ENCODE measurements at places on chromosomes 2 and 18. TPM values are rescaled to one million over a fixed set of nuclear protein-coding genes. Genes with fewer than 3 reads are reported as not detected.

GRCh38 chr2:164954954-164955701 is at the start of gene SLC38A11:
TSS of gene SLC38A11 (minus strand) at chr2:164955525. CDS start at chr2:164955247, 278 bp downstream.
- no peaks in the 10 kb centered on the region for H3K27me3 ChIP-seq
- peaks cover 13% of the 10 kb centered on the region for H3K4me1 ChIP-seq
- peak within 1 kb of the TSS; percentile 75 for H3K27ac ChIP-seq
- peak within 1 kb of the TSS; percentile 45 for H3K4me3 ChIP-seq

- peaks cover 5% of the 10 kb centered on the region for H3K27me3 ChIP-seq
- DNase-seq: no peak
- no peak within 1 kb of the TSS for H3K27ac ChIP-seq
- H3K4me3 ChIP-seq: no peak within 1 kb of the TSS
- H3K36me3 ChIP-seq: no peaks in the 10 kb centered on the region
These were observed at the start of gene LRRC30 for GRCh38 chr18:7230626-7231349. TSS of gene LRRC30 (plus strand) at chr18:7231089. CDS start at chr18:7231139, 50 bp downstream.

The GPR39 gene
- 16.0 TPM for total RNA-seq

DNA sequence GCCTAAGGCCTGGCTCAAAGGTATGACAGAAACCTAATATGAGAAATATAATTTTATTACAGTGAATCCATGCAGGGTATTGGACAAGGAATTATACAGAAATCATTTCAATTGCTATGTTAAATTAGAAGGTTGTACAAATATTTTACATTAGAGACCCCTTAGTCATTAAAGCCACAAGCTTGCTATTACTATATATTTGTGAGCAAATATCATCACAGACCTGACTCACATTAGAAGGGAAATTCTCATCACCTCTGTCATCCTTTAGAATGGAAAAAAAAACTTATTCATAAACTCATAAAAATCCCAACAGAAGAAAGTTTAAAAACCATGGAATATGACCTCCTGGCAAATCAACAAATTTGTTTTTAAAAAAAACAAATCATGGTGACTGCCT is 277.9 kb downstream of the DCC start:
- no peaks in the 10 kb centered on the region for H3K4me1 ChIP-seq
- no peak for DNase-seq
- H3K27me3 ChIP-seq: no peaks in the 10 kb centered on the region

DNA sequence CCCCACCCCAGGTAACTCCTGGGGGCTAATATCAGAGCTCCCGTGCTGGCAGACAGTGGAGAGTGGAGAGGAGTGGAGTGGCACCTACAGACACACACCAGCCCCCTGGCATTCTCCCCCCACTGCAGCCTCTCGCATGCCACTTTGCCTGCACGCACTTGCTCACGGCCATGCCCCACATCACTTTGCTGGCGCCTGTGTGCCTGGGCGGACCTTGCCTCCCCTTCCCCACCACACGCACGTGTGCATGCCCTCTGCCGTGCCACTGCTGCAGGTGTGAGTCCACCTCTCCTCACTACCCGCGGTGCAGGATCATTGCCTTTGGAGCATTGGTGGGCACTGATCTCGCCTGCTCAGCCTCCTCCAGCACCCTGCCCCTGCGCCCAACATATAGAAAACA is 72.6 kb upstream of the DOK6 start:
- no peak for DNase-seq
- H3K4me3 ChIP-seq: no peak overlapping the region
- H3K27ac ChIP-seq: no peak overlapping the region
- H3K4me1 ChIP-seq: no peaks in the 10 kb centered on the region
- H3K27me3 ChIP-seq: no peaks in the 10 kb centered on the region
- no peaks in the 10 kb centered on the region for H3K36me3 ChIP-seq

The RAB31 gene
- total RNA-seq: 50.0 TPM

The PSMA8 gene
- total RNA-seq: not detected

The AQP12B gene
- 0.89 TPM for total RNA-seq

- no peaks in the 10 kb centered on the region for H3K4me1 ChIP-seq
- DNase-seq: no peak
- H3K36me3 ChIP-seq: peaks cover 58% of the 10 kb centered on the region
These were observed 72.6 kb downstream of the EPAS1 start for GRCh38 chr2:46369783-46370182.

The MPP4 gene
- total RNA-seq: not detected

DNA sequence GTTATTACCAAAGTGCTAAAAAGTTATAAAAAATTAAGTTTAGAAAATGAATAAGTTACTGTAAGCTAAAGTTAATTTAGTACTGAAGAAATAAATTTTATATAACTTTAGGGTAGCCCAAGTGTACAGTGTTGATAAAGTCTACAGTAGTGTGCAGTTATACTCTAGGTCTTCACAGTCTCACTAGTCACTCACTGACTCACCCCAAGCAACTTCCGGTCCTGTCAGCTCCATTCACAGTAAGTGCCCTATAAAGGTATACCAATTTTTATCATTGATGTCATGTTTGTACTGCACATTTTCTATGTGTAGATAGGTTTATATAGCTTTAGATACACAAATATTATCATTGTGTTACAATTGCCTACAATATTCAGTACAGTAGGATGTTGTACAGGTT is 518.3 kb upstream of the PIK3C3 start:
- no peak for DNase-seq
- no peak overlapping the region for H3K4me3 ChIP-seq
- no peaks in the 10 kb centered on the region for H3K4me1 ChIP-seq
- H3K27me3 ChIP-seq: no peaks in the 10 kb centered on the region

GRCh38 chr2:165718610-165719210 is 75.3 kb downstream of the GALNT3 start:
- H3K4me3 ChIP-seq: no peak overlapping the region
- H3K27ac ChIP-seq: no peak overlapping the region
- no peak for DNase-seq
- H3K4me1 ChIP-seq: no peaks in the 10 kb centered on the region
- no peaks in the 10 kb centered on the region for H3K36me3 ChIP-seq
- no peaks in the 10 kb centered on the region for H3K27me3 ChIP-seq

- no peak overlapping the region for H3K4me3 ChIP-seq
- no peak for DNase-seq
- H3K4me1 ChIP-seq: peaks cover 15% of the 10 kb centered on the region
- no peaks in the 10 kb centered on the region for H3K36me3 ChIP-seq
- H3K27ac ChIP-seq: no peak overlapping the region
- H3K27me3 ChIP-seq: no peaks in the 10 kb centered on the region
These were observed 164.6 kb upstream of the TRIB2 start for GRCh38 chr2:12552092-12552491.

The VSNL1 gene
- not detected for total RNA-seq

The HJURP gene
- 7.6 TPM for total RNA-seq

DNA sequence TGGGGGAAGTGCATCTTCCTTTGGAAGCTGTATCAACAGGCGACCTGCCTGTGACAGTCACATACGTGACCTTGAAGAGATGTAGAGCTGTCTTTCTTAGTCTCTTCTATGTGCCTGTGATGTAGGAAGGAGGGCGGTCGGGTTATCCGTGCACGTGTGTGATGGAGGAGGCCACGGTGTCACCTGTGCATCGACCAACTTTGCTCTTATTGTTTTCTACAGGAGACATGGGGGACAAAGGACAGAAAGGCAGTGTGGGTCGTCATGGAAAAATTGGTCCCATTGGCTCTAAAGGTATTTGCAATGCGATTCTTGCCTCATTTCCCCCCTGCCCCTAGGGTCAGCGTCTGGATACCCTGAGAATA is 20.7 kb upstream of the ALLC start:
- H3K27ac ChIP-seq: no peak overlapping the region
- H3K4me1 ChIP-seq: no peaks in the 10 kb centered on the region
- no peak overlapping the region for H3K4me3 ChIP-seq
- peaks cover 5% of the 10 kb centered on the region for H3K27me3 ChIP-seq

- no peak overlapping the region for H3K27ac ChIP-seq
- no peaks in the 10 kb centered on the region for H3K27me3 ChIP-seq
- H3K4me1 ChIP-seq: no peaks in the 10 kb centered on the region
- no peak for DNase-seq
These were observed 205.3 kb upstream of the ST6GAL2 start for GRCh38 chr2:107091163-107091864.

DNA sequence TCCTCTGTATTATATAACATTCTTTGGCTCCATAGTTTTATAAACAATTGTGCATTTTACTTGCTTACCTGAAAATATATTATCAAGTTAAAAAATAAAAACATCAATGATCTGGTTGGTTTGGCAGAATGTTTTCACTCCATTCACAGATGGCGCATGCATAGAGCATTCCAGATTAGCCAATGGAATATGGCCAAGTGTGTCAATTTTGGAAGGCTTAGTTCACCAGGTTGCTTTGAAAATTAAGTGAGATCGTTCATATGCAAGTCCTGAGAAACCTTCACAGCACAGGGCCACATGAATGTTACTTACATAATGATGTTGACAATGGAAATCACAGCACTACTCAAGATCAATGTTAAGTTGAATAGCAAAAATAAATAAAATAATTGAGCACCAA is 335.7 kb downstream of the GRB14 start:
- H3K27ac ChIP-seq: no peak overlapping the region
- H3K27me3 ChIP-seq: no peaks in the 10 kb centered on the region
- no peaks in the 10 kb centered on the region for H3K36me3 ChIP-seq
- no peak for DNase-seq
- no peak overlapping the region for H3K4me3 ChIP-seq

The RAMP1 gene
- 113 TPM for total RNA-seq

The SPATA3 gene
- not detected for total RNA-seq

- no peaks in the 10 kb centered on the region for H3K36me3 ChIP-seq
- H3K4me3 ChIP-seq: no peak overlapping the region
- no peak overlapping the region for H3K27ac ChIP-seq
- no peaks in the 10 kb centered on the region for H3K4me1 ChIP-seq
These were observed 396.3 kb downstream of the TRIB2 start for GRCh38 chr2:13113002-13113401.

DNA sequence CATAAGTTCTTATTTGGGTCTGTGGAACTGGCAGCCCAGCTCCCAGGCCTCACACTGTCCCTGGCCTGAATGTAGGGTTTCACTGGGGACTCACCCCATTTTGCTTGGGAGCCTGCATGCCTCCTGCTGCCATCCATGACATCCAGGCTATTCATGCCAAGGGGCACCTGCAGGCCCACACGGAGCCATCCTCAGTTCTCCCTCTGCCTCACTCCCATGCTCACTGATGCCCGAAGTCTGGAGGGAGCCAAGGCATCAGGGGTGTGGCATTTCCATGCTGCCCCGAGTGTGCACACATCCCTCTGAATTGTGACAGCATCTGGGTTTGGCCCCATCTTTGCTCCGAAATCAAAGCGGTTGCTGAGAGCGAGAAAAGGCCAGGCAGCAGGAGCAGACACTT is 67.4 kb upstream of the ZNF804A start:
- H3K36me3 ChIP-seq: no peaks in the 10 kb centered on the region
- H3K4me3 ChIP-seq: no peak overlapping the region
- no peak overlapping the region for H3K27ac ChIP-seq
- H3K4me1 ChIP-seq: no peaks in the 10 kb centered on the region

DNA sequence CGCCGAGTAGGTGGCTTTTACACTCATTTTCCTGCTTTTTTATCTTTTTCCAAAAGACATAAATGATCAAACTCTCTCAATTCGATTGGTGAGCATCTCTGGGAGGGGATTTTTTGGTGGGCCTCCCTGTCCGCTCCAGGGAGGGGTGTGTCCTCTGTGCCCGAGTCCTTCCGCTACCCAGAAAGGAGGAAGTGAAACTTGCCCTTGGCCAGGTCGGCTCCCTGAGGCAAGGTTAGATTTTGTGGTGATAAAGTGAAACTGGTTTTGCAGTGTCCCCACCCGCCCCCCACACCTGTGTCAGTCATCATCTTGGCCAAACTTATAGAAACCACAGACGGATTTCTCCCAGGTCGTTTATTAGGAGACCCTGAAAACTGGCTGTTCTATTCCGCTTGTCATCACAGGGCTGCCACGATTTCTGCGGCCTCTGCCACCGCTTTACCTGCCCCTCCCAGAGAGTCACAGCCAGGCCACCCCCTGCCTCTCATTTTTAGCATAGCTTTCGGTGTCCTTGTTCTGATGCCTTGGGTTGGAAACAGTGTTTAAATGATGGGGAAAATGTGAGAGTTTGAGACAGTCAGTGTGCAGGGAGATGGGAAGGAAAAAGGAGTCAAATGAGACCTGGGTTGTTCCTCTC is 93.6 kb downstream of the SH3BP4 start:
- peak; percentile 68 for DNase-seq
- no peak overlapping the region for H3K4me3 ChIP-seq

The LYG1 gene
- total RNA-seq: 2.6 TPM

The CERKL gene
- total RNA-seq: 1.3 TPM

GRCh38 chr2:122231296-122231695 is 475.8 kb downstream of the TSN start:
- no peak overlapping the region for H3K27ac ChIP-seq
- no peaks in the 10 kb centered on the region for H3K36me3 ChIP-seq
- H3K4me3 ChIP-seq: no peak overlapping the region
- no peaks in the 10 kb centered on the region for H3K27me3 ChIP-seq
- H3K4me1 ChIP-seq: no peaks in the 10 kb centered on the region

The FTCDNL1 gene
- total RNA-seq: 0.58 TPM

DNA sequence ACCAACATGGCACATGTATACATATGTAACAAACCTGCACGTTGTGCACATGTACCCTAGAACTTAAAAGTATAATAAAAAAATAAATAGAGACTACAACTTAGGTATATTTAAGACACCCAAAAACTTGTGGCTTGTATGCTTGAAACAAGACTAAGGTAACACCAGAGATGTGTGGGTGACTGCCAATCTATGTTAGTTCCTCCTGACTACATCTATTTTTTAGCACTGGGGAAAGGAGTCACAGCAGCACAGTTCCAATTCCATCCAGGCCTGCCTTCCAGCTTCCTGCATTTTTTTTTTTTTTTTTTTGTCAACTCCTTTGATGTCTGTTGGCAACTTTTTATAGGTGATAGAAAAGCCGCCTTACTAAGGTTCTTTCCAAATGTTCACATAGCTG is 18.2 kb downstream of the C2orf69 start:
- H3K4me1 ChIP-seq: no peaks in the 10 kb centered on the region
- H3K27ac ChIP-seq: no peak overlapping the region
- H3K27me3 ChIP-seq: no peaks in the 10 kb centered on the region
- DNase-seq: no peak
- H3K36me3 ChIP-seq: peaks cover 38% of the 10 kb centered on the region
- H3K4me3 ChIP-seq: no peak overlapping the region

The CNGA3 gene
- total RNA-seq: not detected

Measured in stomach (tissue), 19 donors.